ENCODE measurements at places on chromosomes 1 and 21.

DNA sequence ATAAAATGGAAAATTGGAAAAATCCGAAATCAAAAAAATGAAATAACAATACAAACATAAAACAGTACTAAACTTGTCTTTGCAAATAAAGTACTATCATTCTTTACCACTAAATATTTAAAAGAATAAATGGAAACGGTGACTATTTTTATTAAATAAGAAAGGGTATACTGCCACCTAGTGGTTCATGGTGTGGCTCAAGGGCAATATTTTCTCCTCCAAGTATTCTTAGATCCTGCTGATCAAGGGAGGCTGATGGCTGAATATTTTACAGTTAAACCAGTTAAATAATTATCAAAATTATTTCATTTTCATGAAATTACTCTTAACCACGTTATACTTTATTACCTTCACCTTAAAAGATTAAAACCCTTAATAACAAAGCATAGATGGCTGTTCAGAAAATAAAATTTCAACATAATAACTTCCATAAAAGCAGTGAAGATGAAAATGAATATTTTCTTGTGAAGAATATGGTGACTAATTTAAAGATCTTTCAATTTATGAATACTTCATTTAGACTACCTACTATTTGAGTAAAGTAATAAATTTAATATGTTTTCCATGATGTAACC is 1793.9 kb downstream of the NCAM2 start:
- DNase-seq = peak; percentile 3

DNA sequence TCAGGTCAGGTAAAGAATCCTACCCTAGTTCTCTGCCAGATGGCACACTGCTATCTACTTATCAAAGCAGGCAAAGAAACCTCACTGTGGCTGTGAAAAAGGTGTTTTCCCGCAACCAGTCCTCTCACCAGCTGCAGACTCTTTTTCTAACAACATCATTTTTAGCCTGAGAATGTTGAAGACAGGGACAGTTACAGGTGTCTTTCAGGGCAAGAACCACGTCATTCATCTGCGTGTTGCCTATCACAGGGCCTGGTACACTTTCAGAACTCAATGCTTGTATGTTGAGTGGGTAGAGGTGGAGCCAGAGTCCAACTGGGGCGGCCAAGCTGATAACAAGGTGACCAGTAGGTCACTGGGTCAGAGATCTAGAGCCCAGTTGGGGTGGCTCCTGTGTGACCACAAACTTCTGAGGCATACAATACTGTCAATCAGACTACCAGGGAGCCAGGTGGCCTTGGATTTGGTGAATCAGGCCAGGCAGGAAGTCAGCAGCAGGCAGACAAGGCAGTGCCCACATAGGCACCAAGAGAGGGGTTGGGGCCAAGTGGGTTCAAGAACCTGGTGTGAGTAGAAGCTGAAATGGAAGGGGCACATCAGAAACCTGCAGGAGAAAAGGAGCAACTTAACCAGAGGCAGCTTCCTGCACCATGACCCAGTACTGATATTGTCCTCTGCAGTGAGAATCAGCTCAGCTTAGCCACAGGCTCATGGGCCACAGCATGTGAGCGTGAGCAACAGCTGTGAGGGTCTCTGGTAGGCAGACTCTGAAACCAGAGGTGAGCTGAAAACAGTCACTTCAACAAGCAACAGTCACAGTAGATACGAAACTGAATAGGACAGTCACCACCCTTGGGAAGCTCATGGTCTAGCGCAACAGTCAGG is 123.6 kb downstream of the DTL start:
- DNase-seq = no peak

DNA sequence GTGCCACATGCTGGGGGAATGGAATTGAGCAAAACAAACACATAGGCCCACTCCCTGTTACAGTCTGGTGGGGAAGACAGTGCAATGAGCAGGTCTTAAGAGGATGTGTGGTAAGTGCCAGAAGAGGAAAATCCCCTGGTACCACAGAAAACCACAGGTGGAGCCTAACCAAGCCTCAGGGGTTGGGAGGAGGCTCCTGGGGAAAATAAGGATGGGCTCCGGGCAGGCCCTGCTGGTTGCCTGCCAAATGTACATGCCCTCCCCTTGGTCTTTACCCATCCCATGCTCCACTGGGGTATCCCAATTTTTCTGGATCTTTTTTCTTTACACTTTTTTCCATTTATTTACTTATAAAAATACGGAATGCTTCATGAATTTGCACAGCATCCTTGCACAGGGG is 40.4 kb downstream of the ATP1A1 start:
- no peak for DNase-seq

DNA sequence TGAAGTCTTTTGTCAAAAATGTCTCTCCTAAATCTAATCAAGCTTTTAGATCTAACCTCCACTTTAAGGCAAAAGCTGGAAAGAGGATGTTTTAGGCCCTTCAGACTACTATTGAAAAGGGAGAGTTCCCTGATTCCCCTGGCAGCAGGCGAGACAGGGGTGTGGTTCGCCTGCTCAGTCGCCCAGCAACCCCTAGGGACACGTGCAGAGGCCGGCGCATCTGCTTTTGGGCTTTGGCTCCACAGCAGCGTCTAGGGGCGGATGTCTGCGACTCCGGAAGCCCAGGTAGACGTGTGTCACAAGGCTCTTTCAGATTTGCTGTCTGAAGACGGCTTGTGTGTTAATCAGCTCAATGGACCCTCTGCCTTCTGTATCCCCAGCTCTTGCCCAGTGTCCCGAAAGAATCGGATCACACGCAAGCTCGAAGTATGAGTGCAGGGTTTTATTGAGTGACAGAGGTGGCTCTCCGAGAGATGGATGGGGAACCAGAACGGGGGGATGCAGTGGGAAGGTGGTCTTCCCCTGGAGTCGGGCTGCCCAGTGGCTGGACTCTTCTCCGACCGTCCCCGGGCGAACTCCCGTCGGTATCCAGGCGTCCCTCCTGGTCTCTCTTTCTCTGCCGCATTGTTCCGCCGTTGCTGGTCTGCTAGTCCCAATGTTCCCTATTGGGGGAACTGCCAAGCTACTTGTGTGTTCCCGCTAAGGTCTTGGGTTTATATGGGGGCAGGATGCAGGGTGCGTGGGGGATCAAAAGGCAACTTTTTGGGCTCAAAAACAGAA is 45.5 kb downstream of the OLFML2B start:
- no peak for DNase-seq

- no peak for DNase-seq
Measured at GRCh38 chr1:83673312-83673711, 325.6 kb downstream of the TTLL7 start.

GRCh38 chr1:67399199-67399993 is 30.8 kb downstream of the SERBP1 start:
- no peak for DNase-seq

DNA sequence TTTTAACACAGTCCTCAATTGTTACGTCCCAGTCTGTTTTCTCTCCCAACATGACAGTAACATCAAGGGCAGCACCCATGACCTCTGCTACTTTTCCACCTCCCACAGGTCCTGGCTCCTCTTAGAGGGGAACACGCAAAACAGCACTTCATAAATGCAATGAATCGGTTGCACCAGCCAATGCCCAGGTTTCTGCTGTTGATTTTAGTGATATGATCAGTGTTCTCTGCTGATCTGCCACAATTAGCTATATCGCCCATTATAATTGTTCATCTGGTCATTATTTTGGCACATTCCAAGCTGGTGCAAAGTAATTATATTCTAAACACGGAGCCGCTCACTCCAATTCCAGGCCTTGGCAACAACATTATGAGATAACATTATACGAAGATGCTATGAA is 184.5 kb downstream of the KCNH1 start:
- no peak for DNase-seq

DNA sequence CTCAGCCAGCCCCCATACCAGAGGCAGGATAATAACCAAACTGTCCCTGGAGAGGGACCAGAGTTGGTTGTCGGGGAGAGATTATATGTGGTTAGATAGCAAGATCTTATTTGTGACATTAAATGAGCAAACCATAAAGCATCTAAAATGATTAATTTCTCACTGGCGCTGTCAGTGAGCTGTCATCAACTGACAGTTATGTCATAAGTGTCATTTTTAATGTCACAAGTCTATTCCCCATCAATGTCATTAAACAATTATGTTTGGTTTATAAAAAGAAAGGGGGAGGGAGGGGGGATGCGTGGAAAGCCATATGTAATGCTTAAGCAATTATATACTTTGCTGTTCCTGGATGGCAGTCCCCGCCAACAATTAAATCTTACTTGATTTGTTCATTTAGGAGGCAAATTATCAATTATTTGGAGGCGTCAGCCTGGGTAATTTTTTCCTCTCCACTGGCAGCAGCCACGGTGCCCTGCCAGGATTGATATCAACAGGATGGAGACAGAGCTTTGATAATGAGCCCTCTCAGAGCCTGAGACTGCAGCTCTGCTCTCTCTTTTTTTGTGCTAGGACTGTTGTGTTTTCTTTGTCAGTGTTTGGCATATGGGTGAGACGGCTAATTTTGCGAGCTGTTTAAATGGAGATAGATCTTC is 333.6 kb upstream of the CAMK1G start:
- no peak for DNase-seq

DNA sequence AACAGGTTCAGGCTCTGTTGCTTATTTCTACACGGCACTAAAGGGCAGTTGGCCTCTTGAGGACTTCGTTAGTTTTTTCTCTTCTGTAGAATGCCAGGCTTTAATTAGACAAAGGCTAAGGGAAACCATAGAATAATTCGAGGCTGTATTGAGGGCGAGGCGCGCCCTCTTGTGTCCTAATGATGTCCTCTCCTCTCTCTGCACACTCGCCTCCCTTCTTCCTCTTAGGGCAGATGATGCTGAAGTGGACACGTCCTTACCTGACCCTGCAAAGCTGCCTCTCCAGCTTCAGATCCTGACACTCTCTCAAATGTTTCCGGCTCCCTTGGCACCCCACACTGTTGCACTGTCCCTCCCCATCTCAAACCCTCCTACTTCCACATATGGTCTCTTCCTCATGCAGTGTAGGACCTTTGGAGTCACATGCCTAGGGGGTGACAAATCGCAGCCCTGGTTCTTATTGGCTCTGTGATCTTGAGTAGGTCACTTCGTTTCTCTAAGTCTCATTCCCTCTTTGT is 1.9 kb upstream of the ZSCAN20 start:
- peak; percentile 43 for DNase-seq

GRCh38 chr1:6923416-6923815 is 138.2 kb downstream of the CAMTA1 start:
- no peak for DNase-seq

- no peak for DNase-seq
Measured at GRCh38 chr1:237247442-237247841, 205.5 kb downstream of the RYR2 start.

DNA sequence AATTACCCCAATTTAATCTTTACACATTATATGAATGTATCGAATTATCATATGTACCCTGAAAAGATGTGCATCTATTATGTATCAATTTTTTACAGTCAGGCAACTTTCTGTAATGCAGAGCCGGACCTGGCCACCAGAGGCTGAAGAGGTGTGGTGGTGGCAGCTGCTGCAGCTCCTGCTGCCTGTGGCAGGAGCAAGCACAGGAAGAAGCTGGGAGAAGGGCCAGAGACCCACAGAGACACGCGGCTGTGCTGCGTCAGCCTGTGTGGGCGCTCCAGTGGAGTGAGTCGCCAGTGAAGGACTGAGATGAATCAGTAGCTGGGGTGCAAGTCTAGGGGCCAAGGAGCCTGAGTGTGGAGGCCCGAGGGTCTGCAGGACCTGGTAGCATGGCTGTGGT is 74.3 kb upstream of the COG2 start:
- peak; percentile 35 for DNase-seq

DNA sequence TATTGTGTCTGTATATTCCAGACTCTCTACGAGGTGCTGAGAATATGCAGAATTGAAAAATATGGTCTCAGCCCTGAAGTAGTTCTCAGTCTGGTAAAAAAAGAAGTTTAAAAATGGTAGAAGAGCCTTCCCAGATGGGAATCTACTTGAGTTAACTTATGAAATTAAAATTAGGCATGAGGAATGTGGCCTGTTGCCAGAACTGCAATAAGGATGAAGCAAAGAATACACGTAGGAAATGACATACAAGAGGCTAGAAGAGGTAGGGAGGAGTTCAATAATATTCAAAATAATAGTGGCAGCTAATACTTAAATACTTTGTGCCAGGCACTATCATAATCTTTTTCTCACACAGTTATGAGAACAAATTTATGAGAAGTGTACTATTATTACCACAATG is 6.3 kb downstream of the ASPM start:
- no peak for DNase-seq

GRCh38 chr1:47778280-47778679 is 218.9 kb downstream of the TRABD2B start:
- no peak for DNase-seq

- DNase-seq = peak; percentile 13
Measured at GRCh38 chr1:57307392-57308170, 116.3 kb downstream of the DAB1 start.

DNA sequence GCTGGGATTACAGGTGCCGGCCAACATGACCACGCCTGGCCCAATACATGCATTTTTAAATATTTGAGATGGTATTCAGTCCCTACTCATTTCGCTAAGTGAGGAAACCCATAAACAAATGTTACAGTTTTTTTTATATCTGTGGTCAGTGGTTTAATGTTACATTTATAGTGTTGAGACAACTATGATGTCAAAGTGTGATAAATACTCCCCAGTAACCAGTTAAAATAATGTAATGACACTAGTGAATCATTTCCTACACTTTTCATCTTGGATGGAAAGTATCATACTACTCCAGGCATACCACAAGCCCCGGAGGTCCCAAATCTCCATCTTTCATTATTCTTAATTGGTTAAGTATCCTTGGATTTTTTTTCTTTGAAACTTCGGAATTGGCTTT is 87.5 kb upstream of the KIF26B start:
- no peak for DNase-seq

GRCh38 chr1:19640363-19641316 is 3.5 kb upstream of the NBL1 start:
- no peak for DNase-seq

GRCh38 chr1:168287237-168287664 is 6.6 kb downstream of the TBX19 start:
- DNase-seq = no peak

DNA sequence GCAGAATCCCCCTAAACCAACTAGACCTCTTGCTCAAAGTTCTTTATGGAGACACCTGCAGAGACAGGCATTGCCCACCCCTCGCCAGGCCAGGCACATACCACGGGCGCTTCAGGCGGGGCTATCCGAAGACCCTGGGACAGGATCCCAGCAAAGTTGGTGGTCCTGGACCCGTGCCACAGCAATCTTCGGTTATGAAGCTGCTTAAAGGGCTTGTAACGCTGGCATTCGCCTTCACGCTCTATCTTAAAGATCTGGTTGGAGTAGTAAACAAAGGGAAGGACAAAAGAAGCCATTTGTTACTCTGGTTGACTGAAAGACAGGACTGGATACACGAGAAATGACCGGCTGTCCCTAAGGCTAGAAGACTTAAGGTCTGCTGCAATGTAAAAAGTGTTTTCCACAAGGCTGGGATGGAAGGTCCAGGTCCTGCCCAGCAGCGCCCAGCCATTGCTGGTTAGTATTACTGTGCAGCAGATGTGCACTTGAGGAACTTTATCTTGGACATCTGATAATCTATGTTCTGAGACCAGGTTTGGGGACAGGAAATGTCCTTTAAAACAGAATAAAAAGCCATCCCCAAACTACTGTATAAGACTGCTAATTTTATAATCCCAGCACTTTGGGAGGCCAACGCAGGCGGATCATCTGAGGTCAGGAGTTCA is 42.9 kb downstream of the PARP1 start:
- DNase-seq = no peak

- DNase-seq = no peak
Measured at GRCh38 chr1:159009287-159009686, 420 bp upstream of the IFI16 start.

Data from stimulated activated CD4-positive, alpha-beta T cell treated with anti-CD3 and anti-CD28 coated beads, Interleukin-15, amount 100 ng/mL, for 48 hours (primary cell).